ENCODE measurements at places on chromosomes 3 and 15. TPM values are rescaled to one million over a fixed set of nuclear protein-coding genes. Genes with fewer than 3 reads are reported as not detected.

DNA sequence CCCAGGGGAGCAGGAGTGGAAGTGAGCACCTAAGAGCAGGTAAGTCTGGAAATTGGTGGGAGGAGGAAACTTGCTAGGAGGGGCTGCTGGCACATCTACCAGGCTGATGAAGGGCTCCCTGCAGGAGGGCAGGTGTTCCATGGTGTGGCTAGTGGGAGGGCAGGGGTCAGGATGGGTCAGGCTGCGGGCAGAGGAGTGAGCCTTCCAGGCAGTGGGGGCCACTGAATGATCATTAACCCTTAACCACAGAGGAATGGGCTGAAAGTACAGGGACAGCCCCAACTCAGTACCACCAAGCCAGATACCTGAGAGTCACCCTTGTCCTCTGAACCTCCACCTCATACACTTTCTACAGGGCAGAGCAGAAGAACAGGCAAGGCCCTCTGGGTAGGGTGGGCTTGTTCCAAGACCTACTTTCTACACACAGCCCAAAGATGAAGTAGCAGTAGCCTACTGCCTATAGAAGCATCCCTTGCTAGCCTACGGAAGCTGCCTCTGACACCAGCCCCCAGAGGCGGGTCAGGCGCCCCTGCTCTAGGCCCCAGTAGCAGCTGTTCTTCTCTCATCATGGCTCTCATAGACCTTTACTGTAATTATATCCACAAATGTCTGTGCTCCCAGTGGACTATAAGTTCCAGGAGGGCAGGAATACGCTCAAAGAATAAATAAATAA, 4.6 kb downstream of the RAB6B start:
- no peak for DNase-seq

GRCh38 chr3:39216176-39216790, 23.9 kb upstream of the XIRP1 start:
- no peak for DNase-seq

DNA sequence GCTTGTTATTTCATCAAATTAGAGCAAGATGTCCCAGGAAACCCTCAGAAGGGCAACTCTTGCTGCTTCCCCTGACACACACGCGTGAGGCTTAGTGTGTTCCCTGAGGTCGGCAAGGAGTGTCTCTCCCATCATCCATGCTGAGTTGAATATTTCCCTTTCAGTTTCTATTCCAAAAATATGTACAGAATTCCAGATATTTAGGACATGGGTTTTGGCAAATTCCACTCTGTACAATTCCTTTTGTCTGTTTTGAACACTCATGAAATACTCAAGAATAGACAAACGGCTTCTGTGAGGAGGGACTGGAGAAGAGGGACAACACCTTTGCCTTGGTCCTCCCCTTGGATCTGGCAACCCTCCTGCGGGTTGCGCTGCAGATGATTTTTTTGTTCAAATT, 138.0 kb downstream of the DUT start:
- no peak for DNase-seq

STAC gene
- 13.9 TPM for polyA plus RNA-seq

DNA sequence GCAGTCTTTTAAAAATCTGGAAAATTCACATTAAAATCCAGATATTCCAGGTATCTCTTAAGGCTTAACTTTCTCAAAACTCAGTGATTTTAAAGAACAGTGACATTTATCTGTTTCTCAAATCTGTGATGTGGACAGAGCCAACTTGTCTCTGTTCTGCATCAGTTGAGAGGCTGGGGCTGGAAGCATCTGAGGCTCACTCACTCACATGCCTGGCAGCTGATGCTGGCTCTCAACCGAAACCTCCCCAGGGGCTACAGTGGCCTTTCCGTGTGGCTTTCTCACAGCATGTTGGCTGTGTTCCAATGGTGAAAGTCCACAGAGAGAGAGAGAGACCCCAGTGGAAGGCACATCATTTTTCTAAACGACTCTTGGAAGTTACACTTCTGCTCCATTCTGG, 53.5 kb downstream of the CEMIP start:
- no peak for DNase-seq

- DNase-seq: no peak
Measured at GRCh38 chr3:57025237-57025636, 35.2 kb upstream of the SPATA12 start.

- DNase-seq: no peak
Measured at GRCh38 chr3:190706582-190706981, 155.9 kb downstream of the GMNC start.

DNA sequence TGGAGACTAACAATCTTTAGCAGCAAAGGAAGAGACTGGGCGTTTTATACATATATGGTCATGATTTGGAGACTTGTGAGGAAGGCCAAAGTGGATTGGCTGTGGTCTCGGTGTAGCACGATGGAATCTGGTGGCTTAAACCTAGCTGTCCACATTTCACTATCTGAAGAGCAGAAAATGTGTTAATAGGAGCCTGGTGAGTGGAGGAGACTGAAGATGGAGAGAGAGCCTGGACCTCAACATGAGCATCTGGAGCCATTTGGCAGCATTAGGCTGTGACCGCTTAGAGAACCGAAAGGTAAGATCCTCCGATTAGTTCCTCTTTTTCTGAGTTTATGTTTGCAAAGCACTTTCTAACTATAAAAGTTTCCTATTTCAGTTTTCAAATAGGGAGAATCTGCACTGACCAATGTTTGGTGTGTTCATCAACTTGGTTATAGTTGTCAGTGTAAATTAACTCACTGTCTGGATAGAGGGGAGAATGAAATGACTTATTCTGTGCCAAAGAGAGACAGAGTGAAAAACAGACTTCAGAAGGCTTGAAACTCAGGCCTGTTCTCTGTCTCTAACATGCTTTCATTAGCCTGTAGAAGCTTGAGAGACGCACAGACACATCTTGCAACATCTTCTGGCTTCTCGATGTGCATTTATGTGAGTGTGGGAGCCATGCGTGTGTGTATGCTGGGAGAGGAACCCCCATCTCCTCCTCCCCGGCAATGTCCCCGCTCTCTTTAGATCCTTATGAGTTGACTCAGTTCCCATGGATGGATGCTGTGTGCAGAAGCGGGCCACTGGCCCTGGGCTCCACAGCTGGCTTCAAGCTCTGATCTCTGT, 244.7 kb upstream of the TBL1XR1 start:
- DNase-seq: no peak

DNA sequence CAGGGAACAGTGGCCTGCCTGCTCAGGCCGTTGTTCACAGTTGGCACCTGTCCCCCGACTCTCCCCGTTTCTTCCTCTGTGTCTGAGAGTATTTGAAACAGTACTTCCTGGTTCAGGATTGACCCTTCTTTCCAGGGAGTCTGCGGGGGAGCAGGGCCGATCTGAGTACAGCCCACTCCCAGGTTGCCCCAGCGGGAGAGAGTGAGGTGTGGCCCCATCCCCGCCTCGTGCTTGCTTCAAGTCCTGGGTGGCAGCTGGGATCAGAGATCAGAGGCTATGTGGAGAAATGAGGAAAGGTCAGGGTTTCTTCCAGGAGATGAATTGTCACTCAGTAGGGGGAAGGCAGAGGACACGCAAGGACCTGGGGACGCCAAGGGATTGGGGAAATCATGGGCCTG, 6.5 kb upstream of the DLL4 start:
- DNase-seq: no peak

DNA sequence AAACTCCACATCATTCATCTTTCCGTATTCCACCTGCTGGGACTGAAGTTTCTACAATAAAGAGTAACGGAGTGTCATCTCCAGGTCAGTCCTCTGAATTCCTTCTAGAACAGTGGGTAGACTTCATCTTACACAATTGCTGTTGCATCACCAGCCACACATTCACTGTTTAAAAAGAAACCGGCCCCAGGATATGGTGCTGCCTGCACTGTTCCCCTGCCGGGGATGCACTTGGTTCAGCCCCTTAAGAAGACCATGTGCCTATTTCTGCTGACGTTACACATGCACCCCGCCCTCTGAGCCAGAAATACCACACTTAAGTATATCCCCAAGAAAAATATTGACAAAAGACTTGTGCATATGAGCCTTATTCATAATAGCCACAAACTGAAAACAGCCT, 233.4 kb downstream of the FEZF2 start:
- DNase-seq: no peak

GRCh38 chr3:194396859-194397756, 2.0 kb downstream of the GP5 start:
- DNase-seq: no peak

- DNase-seq: no peak
Measured at GRCh38 chr3:122030381-122031122, 8.5 kb upstream of the ILDR1 start.

GRCh38 chr3:169575381-169575780, 88.1 kb downstream of the MECOM start:
- no peak for DNase-seq

FBXW12 gene
- 0.50 TPM for polyA plus RNA-seq

DNA sequence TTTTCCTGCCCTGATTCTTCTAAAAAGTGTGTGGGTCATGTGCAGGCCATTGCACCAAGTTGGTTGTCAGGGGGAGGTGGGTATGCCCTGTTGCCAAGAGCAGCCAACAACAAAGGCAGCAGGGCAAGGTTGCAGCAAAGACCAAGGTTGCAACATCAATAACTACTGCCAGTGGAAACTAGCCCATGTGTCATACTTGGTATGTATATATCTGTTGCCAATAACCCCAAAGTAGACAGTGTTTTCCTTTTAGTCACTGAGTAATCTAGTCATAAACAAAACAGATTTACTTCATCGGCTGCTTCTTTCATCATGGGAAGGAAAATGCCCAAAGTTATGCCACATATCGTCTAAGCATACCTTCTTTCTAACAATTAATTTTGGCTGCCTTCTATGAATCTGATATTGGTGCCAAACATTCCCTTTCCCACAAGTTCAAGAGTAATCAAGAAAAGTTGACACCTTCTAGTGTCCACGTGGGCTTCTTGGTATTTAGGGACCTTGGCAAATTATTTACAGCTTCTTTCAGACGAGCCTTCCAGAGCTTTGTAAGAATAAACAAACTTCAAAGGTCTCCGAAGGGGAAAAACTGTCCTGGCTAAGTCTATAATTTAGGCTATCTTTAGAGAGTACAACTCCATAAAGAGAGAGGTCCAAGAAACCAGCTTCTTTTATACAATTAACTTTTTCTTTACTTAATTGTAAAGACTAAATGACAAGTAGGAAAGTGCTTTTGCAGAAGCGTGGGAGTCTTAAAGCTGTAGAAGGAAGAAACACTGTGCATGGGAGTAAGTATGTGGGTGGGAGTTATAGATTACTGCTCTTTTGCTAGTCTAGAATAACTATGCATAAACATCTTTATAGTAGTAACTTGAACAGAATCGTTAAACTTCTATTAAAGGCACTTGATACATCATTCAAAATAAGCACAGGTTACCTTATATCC, 10.0 kb upstream of the MBNL1 start:
- DNase-seq: no peak

DNA sequence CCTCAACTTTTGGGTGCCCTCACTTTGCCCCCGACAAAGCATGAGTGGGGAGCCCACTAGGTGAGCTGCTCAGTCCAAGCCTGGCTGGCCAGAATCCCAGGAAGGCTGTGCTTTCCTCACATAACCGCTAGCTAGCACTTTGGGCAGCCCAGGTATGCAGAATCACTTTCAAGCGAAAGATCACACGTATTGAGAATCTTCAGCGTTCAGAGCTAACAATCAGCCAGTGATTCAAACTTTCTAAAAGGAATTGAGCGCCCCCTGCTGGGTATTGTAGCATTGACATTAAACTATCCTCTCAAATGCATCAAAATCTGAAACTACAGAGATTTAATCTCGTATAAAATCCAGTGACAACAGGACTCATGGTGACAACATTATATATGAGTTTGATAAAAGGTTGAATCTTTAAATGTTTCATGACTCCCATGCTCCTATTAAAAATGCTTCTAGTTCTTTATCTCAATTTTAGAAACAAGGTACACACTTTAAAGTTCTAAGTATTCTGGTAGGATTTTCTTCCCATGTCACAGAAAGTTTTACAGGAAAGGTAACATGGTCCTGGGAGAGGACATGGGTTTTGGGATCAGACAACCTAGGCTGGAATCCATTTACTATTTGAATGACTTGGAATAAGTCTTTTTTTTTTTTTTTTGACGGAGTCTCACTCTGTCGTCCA, 11.8 kb downstream of the ANAPC13 start:
- DNase-seq: no peak

DNA sequence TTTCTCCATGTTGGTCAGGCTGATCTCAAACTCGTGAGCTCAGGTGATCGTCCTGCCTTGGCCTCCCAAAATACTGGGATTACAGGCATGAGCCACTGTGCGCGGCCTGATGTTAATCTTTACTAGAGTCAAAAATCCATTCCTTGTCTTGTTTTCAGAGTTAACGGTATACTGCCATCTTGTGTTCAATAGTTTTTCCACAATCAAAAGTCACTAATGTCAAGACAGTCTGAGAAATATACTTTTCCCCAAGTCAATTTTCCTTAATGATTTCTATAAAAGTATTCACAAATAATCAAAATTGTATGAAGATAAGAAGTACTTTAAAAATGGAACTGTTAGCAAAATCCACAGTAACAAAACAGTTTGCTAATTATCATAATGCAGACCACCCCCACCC, 8.5 kb downstream of the CRBN start:
- no peak for DNase-seq

CDCP1 gene
- polyA plus RNA-seq: 0.89 TPM

ANKRD34C gene
- 0.04 TPM for polyA plus RNA-seq

- DNase-seq: no peak
Measured at GRCh38 chr15:92243227-92243626, 150.5 kb upstream of the ST8SIA2 start.

- DNase-seq: peak; percentile 25
Measured at GRCh38 chr3:8607234-8608040, 37.2 kb downstream of the SSUH2 start.

ITGA11 gene
- polyA plus RNA-seq: 3.1 TPM

DNA sequence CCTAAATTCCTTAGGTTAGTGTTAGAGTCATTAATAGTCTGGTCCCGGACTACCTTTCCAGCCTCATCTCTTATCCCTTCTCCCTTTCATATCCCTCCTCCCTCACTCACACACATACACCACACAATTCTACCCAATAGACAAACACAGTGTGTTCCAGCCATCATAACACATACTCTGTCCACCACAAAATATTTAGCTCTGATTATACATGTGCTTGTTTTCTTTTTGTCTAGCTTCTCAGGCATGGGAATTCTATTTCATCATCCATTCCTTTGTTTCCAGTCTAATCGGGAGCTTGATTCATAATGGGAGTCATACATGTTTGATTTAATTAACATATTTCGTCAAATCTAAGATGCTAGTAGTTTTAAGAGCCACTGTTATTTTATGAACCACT, 161.8 kb upstream of the BFSP2 start:
- DNase-seq: no peak

GRCh38 chr3:160812304-160812703, 56.3 kb downstream of the PPM1L start:
- DNase-seq: no peak

- no peak for DNase-seq
Measured at GRCh38 chr3:9994086-9994844, 7.6 kb upstream of the EMC3 start.

GRCh38 chr3:51375571-51375970, 9.5 kb upstream of the MANF start:
- DNase-seq: no peak

BFSP2 gene
- not detected for polyA plus RNA-seq

RARRES1 gene
- polyA plus RNA-seq: 11.3 TPM

- no peak for DNase-seq
Measured at GRCh38 chr3:14392231-14392630, 10.2 kb upstream of the SLC6A6 start.
